ENCODE measurements at places on chromosomes 1 and 21.

GRCh38 chr1:100622966-100623762, 85.2 kb downstream of the GPR88 start:
- no peak for DNase-seq

GRCh38 chr1:222288053-222288452, 259.9 kb downstream of the HHIPL2 start:
- no peak for DNase-seq

DNA sequence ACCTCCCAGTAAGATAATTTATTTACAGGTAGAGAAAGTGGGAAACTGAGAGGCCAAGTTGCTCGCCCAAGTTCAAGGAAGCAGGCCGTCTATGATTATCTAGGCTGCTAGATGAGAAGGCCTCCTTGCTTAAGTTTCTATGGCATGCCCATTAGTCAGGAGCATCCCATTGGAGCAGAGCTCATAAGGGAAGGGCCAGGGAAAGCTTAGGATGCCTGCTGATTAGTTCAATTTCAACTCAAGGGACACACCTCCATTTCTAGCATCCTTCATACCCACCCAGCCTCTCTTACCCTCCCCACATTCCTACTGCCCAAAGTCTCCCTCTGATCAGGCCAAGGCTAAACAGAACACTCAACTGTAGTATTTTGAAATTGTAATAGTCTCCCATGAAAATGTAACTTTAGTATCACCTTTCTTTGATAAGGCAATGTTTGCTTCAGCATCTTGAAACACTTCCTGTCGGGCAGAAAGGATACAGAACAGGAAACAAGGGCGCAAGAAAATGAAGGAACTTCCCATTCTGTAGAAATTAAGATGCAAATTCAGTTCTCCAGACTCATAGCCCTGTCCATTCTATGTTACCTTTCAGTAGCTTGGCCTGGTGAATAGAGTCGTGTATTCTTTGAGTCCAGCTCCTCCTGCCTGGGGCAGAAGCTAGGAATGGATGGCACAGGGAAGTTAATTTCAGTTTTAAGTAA, 46.3 kb upstream of the TARBP1 start:
- no peak for DNase-seq

DNA sequence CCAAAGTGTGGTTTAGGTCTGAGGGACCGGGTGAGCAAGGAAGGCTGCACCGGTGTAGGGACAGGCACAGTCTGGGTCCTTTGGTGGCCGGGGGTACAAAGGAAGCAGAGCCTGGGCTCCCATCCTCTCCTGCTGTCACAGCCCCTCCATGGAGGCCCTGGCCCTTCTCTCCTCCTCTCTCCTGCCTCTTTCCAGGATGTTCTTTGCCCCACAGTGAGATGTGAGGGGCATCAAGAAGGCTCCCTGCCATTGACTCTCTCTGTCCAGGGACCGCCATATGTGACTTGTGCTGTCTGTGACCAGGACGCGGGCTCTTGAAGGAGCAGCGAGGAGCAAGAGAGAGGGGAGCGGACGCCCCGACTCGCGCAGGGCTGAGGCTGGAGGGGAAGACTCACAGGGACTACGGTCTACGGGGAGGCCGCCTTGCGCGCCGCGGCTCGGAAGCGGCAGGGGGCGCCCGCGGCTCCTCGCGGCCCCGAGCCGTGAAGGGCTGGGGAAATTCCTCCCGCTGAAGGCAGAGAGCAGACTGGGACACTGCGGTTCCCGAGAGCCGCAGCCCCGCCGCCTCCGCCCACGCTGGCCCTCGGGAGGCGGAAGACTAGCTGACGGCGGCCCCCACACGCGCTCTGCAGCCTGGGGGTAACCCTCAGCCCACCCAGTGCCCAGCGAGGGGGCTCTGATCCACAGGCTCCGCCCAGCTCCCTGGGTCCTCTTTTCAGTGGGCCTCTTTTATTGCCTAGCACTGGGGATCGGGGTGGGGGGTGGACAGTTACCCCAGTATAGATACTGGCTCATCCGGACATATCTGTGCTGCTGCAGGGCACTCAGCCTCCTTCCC, 40.8 kb downstream of the MAB21L3 start:
- peak; percentile 54 for DNase-seq

DNA sequence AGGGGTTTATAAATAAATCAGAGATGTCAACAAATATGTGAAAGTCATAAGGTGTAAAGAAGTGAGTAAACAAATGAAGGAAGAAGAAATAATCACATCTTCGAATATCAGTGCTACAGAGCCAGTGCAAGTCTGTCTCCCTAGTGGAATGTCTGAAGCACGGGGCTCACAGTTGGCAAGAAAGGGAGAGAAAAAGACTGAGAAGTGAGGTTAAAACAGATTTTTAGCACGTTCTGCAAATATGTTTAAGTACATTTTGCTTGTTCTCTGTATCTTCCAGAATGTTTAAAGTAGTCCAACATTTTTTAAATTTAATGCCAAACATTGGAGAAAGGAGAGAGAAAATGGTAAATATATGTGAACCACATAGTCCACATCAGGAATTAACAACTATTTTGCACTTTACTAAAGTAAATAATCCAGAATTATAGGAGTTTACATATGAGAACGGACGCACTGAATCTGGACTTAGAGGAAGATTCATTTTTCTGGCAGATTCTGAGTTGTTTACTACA, 682.4 kb downstream of the LTN1 start:
- DNase-seq = no peak

- DNase-seq = no peak
Observed at GRCh38 chr1:203354246-203354645, 3.3 kb upstream of the FMOD start.

DNA sequence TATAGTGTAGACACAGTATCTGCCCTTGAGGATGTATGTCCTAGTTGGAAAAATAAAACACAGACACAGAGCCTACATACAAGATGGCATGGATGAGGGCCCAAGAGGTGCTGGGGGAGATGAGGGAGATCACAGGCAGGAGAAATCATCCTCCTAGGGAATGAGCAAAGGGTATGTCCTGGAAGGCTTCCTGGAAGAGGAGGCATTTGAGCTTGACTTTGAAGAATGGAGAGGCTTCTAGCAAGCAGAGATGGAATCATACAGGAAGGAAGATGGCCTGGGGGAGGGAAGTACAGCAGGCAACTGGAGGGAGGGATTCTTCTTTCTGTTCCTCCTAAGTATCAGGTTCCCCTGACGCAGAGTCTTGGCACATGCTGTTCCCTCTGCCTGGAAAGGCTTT, 103.3 kb downstream of the LACTBL1 start:
- DNase-seq = no peak

- DNase-seq = no peak
Observed at GRCh38 chr1:69475021-69475420, 92.7 kb upstream of the LRRC7 start.

DNA sequence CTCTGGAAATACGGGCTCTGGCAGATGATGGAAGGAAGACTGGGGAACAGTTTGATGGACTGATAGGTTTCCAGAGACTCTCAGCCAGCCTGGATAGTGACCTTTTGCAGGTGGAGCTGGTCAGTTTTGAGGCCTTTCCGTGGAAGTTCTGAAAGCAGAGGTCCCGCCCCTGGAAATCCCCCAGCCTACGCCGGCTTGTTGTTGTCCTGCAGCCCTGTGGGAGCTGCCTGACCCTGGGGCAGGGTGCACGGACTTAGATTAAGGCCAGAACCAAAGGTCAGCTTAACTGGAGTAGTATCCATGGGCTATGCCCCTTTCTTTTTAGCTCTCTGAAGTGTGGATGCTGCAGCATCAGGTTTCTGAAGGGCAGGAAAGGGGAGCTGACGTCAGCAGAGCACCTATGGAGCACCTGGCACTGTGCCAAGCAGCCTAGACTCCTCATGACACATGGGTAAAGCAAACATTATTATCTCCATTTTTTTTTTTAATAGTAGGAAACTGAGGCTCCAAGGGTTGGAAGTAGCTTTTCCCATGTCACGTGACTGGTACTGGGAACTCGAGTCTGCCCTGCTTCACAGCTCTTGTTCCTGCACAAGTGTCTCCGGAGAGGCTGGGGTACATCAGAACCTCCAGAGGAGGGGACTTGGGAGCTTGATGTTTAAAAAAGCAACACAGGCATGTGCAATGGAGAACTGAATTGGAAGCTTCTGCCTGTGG, 38.5 kb downstream of the IER5 start:
- DNase-seq = no peak

DNA sequence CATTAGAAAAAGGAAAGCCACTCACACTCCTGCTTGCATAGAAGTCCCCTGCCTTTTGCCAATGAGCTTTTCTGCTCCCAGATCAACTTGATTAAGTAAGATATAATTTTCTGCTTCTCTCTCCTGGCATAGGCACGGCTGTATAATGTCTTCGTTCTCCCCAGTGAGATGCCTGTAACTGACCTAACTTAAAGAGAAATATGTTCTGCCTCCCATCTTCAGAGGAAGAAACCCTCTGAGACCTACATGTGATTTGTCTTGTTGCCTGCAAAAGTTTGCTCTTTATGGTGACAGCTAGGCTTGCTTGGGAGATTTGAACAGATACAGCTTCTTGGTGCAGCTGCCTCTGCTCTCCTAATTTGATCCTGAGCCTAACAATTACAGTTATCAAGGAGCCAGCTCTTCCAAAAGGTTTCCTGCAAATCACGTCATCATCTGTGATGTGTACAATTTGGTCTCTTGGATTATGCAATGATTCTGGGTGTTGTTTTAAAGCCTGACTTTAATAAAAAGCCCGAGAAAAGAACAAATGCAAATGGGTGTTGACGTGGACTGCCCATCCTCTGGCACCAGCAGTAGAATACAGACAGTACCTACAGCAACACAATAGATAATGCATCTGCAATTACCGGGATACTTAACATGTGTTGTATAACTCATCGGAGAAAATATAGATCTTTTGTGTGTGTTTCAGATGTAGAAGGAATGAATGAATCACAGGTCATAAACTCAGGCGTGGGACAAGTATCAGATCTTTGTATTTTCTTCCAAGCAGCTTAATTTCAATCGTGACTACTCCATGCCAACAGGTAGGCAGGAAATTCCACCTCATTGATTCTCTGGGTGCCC, 76.2 kb upstream of the KAZN start:
- no peak for DNase-seq

- no peak for DNase-seq
Observed at GRCh38 chr1:5620997-5621396, 371.2 kb downstream of the NPHP4 start.

DNA sequence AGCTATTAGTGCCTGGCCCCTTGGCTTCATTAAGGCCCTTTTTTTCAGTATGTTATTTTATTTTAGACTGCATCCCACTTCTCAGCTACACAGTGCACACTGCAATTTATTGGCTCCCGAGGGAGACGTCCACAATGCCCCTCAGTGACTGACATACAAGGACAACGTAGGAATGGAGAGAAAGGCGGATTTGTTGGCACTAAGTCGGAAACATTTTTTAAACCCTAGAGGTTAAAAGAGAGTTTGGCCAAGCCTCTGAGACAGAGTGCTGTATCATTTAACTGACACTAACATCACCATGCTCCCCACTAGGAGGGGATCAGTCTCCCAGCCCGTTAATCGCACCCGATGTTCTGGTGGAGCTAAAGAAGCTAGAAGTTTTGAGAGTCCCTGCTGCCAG, 45.7 kb upstream of the FOXD3 start:
- no peak for DNase-seq

DNA sequence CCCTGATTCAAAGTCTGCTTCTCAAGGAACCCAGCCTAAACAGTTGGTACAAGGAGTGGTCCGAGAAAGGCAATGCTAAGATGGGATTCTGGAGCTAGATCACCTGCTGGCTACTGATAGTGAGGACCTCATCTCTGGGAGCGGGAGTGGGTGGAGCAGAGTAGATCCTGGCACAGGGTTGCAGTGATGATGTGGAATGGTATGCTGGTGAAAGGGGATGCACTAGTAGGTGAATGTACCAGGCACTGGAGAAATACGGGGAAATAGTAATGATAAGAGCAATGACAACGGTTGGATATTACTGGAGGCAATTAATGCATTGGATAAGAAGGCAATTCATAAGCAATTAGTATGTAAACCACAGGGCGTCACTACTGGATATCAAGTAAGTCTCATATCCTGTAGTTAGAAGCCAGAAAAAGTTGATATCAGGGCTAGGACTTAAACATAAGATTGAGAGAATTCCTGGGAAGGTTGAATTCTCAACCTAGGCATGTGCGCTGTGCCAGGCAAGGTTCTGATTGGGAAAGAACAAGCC, 169.2 kb upstream of the LMO4 start:
- no peak for DNase-seq

DNA sequence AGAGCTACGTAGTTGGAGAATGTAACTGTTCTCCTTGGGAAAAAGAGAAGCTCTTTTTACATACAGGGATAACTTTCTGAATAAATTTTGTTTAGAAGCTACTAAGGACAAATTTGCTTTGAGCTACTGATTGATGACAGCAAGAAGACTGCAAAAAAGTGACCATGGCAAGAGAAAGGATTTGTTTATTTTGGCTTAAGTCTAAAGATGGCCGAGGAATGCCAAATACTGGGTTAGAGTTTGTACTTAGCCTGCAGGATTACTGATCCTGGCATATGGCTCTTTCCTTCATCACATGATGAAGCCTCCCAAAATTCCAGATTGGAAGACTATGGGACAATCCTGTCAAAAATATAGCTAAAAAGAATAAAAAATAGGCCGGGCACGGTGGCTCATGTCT, 28.7 kb downstream of the RPS27 start:
- no peak for DNase-seq

- DNase-seq = no peak
Observed at GRCh38 chr1:175408986-175409385, 216.4 kb upstream of the KIAA0040 start.

DNA sequence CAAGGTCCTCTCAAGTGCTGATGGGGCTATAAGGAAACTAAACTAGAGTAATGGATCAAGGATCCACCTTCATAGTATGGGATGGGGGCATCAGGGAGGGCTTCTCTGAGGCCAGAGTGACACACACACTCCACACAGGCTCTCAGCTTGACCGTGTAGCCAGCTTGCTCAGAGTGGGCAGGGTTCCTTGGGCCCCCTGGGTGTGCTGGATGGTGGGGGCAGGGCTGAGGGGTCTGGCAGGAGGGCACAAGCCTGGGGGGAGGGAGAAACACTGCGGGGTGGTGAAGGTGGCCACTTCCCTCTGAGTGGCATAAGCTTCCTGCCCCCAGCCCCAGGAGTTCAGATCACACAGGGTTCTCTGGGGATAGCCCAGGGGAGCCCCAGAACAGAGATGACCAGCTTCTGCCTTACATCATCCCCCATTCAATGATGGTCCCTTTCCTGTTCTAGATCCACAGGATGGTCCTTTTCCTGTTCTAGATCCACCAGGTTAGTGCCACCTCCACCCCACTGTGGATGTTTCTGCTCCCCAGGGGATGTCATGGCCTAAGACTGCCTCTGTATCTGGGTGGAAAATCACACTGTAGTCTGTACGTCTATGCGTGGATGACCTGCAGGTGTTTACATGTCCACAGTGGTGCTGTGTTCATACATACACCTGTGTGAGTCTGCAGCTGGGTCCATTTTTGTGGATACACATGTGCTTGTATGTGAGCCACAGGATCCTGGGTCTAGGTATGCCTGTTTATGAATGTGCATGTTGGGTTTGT, 525.0 kb downstream of the PTPRU start:
- no peak for DNase-seq

GRCh38 chr1:178371933-178372388, 124.8 kb downstream of the CLEC20A start:
- DNase-seq = no peak
